ENCODE measurements at places on chromosomes 13 and 19.

GRCh38 chr19:33404506-33405253, 31.2 kb downstream of the CEBPG start:
- no peak for DNase-seq

DNA sequence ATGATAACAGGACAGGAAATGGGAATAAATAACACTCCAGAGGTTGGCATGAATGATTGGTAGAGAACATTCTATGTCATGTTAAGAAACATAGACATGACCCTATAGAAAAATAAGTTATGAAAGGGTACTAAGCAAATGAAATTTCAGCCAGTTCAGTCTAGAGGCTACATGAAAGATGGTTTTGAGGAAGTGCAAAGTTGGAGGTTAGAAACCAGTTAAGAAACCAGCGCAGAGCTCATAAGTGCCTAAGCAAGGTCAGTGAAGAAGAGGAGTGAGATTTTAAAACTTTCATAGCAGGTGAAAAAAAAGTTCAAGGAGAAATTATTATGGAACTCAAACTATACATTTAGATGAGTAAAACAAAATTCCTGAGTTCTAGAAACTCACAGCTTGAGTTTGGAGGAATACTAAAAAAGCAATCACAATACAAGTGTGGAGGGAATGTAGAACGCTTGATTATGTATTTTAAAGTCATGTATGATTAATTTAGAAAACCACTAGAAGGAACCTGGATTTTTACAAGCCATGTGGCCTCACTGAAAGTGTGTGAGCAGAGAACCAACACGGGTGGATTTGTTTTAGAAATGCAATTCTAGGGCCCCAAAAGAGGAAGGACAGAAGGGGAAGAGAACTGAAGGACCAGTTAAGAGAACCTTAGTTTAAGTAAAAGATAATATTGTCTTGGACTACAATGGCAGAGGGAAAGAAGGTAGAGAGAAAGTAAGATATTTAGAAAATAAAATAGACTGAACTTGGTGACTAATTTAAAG, 162.4 kb downstream of the PCDH20 start:
- DNase-seq = peak; percentile 23

- no peak for DNase-seq
These were observed 569.1 kb downstream of the KCTD12 start for GRCh38 chr13:76316998-76317527.

DNA sequence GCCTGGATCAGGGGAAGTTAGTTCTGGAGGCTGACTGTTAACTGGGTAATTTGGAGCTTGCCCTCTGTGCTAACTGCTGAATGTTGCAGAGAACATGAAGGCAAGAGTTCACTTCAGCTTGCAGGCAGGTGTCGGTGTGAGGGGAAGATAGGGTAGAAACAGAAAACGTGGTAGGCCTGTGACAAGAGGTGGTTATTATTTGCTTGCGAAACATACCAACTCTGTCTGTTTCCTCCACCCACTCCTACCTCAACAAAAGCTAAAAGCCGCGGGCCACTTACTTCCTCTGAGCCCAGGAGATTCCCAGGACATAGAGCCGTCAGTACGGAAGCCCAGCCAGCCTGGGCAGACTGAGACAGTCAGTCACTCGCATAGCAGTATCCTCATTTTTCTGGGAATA, 119.2 kb upstream of the ABCC4 start:
- DNase-seq = peak; percentile 38

DNA sequence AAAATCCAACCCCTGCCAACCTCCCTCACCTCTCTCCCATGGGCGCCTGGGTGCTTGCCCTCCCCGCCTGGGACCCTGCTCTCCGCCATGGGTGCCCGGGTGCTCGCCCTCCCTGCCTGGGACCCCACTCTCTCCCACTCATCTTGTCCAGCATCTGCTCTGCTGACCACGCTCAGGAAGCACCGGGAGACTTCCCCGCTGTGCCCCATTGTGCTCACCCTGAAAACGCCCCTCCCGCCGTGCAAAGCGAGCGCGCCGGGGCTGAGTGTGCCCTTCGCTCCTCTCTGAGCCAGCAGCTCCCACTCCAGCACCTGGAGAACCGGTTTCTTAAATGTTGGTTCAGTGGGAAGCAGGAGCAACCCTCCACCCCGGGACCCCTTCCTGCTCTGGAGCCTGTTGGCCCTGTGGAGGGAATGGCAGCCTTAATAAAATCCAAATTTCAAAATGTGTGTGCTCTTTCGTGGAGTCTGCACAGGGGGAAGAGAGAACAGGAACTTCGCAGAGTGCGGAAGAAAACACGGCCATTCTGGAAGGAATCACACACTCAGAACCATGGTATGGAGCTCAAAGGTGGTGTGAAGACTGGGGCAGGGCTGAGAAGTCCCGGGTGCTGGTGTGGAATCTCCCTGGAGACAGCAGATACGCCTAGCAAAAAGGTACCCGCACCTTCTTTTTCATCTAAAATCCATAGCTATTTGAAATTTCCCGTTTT, 23.1 kb upstream of the CDC16 start:
- no peak for DNase-seq
